ENCODE measurements at places on chromosomes 12 and 14.

DNA sequence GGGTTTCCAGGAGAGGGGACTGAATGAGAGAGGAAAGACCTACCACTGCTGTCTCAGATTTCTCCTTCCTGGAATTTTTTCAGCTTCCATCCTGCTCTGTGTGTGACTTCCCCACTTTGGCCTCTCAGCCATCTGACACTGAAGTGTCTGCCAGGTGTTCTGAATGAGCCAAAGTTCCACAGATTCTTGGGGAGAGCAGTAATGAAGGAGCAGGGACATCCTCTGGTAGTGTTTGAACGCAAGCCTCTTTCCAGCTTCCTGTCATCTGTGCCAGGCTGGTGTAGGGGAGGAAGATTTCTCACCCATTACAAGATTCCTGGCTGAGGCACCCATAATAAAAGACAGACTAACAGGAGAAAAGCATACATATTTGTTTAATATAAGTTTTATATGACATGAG, 141.7 kb upstream of the NRXN3 start:
- no peak for DNase-seq

GRCh38 chr12:25887367-25887766, 71.1 kb upstream of the RASSF8 start:
- no peak for DNase-seq

DNA sequence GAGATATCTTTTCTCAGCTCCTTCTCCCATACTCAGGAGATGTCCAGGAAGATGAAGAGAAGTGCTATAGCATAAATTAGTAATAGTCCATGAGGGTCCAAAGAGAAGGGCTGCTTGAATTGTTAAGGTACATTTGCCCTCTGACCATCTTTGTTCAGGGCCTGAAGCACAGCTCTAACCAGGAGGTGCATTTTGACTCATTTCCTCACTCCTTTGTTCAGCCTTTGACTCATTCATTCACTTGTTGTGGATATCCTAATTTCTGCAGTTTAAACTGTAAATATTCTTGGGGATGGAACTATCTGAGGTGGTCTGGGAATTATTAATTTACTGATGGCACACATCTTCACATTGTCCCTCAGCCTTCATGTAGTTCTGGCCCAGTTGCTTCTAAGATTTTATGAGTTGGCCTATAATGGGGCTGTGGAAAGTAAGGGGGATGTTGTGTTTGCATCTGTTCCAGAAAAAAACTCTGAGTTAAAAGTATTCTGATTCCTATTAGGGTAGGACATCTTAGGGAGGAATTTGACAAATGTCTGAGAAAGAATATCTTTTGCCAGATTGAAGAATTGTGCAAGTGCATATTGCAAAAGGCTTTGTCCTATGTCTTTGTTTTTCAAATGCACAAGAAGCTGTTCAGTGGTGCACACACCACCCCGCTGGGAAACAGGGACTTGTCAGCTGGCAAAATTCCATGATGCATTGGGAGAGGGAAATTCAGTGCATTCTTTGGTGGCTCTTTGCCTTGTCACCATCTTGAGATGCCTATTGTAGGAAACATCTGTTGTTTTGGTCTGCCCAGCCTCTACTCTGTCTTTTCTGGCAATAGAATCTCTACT, 22.1 kb downstream of the SMOC1 start:
- no peak for DNase-seq

- no peak for DNase-seq
These were observed 41.7 kb downstream of the NEDD1 start for GRCh38 chr12:96948782-96949181.

DNA sequence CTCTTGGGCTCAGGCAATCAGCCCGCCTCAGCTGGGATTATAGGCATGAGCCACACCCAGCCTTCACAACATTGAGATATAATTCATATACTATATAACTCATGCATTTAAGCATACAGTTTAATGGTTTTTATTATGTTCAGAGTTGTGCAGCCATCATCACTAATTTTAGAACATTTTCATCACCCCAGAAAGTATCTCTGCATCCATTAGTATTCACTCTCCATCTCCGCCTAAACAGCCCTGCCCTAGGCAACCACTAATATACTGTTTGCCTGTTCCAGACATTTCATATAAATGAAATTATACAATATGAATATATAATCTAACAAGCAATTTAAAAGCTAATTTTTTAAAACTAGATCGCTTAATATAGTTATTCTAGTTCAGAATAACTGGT, 34.7 kb downstream of the TBK1 start:
- DNase-seq = no peak

DNA sequence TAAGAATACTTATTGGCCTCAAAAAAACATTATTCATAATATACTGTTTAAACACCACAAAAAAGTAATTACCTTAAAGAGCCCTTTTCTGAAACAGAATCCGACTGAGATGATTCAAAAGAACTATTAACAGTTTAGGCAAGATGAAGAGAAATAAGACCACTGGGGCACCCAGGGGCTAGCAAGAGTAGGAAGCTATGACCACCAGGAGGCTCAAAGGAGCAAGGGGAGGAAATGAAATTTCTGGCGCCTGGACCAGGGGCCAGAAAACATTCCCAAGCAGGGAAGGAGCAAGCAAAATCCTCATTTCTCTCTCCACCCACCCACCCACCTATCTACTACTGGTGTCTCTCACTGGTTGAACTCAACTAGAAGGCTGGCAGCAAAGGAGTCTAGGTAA, 6.3 kb upstream of the DCAF4 start:
- no peak for DNase-seq

DNA sequence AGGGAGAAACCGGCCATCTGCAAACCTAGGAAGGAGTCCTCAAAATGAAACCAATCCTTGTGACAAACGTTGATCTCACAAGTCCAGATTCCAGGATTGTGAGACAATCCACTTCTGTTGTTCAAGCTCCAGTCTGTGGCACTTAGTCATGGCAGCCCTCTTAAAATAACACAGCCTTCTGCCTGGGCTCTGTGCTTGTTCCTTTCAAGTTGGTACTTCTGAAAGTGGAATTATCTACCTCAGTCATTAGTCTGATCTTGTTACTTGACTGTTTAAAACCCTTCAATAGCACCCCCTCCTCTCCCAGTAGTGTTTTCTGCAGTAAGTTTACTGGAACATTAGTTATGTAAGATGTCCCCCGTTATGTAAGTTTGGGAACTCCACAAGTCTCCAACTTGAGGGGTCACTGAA, 111.0 kb upstream of the HIF1A start:
- DNase-seq = no peak

DNA sequence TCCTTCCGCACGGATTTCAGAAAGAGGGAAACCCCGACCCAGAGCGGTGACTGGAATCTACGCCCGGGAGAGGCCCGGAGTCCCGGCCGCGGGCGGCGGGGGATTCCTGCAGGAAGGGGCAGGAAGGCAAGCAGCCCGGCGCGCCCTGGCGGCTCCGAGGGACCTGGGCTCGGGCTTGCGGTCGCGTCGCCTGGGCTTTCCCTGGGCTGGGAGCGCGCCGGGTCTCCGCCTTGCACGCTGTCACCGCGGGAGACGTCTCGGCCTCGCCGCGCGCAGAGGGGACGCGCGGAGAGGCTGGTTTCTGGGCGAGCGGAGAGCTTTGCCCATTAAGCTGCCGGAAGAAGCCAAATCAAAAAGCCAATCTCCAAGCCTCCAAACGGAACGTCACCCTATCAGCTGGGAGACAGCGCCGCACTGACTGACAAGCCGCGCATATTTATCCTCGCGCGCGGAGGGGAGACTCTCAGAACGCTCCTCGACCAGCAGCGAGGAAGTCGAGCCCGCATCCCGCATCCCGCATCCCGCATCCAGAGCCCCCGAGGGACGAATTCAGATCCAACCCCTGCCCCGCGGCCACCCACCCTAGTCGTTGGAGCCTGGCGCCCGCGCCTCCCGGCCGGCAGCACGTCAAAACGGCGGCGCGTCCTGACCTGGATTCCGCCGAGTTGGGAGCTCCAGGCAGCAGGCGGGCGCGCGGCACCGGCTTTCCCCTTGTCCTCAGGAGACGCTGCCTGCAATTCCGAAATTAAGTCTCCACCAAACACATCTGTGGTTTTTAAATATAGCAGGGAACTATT, at the start of gene SLC8A3:
Gene SLC8A3 (minus strand): TSS at position 293 of the 797 bp plus-strand sequence. CDS start 20,529 bp downstream, outside the sequence.
- DNase-seq = peak; percentile 47

DNA sequence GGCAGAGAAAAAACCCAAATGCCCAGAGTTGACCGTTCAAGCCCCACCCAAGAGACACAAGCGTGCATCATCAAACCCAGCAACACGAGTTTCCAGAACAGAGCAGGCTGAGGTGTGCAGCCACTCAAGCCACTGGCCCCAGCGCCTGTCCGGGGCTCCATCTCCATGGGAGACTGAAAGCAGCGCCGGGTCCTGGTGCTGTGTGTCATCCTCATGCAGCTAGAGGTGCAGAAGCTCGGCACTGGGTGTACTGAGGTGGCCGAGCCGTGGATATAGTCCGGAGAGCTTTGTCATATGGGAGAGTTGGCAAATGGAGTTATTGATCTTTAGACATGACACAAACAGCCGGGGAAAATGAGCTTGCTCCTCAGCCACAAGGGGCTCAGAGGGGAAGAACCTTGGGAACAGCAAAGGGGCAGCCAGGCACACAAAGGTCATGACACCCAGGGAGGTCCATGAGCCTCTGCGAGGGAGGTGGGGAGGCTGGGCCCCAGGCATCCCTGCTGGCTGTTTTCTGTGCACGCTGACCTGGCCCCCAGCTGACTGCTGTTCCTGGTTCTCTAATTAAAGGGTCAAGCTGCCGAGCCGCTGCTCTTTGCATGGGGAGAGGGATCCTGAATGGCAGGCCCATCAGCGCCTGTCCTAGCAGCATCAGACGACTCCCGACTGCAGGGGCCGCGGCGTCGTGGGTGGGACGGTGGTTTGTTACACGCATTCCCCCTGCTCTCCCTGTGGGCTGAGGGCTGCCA, 145.4 kb upstream of the SFSWAP start:
- DNase-seq = no peak

GRCh38 chr12:113064395-113065125, 8.0 kb downstream of the DTX1 start:
- DNase-seq = no peak

DNA sequence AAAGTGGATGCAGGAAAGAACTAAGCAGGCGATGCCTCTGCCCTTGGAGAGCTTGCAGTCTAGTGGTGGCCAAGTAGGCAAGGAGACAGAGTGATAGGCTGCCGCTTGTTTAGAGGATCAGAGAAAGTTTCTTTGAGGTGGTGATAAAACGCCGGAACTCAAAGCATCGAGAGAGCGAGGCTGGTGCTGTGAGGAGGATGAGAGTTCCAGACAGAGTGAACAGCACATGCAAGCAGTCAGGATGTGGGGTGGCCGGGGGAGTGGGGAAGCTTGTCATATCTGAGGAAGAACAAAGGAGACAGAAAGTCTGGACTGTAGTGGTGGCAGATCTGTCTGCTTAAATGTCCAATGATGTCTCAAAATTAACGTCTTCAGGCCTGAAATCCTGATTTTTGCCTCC, 319.7 kb downstream of the SNAPC1 start:
- DNase-seq = no peak

DNA sequence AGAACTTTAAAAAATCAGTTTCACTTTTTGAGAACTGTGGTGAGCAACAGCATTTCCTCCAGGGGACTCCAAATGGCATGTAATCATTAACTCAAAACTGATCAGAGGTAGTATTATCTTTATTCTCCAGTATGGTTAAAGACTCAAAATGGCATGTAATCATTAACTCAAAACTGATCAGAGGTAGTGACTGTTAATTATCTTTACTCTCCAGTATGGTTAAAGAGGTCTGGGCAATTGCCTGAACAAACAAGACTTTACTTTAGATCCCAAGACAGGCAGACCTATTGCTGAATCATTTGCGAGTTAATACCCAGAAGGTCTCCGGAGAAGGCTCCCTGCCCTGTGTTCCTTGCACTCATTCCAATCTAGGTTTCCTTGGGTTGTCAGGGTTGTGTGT, 6.6 kb upstream of the ACADS start:
- DNase-seq = no peak

- DNase-seq = no peak
These were observed 194.4 kb upstream of the BCL2L14 start for GRCh38 chr12:11876307-11876706.

DNA sequence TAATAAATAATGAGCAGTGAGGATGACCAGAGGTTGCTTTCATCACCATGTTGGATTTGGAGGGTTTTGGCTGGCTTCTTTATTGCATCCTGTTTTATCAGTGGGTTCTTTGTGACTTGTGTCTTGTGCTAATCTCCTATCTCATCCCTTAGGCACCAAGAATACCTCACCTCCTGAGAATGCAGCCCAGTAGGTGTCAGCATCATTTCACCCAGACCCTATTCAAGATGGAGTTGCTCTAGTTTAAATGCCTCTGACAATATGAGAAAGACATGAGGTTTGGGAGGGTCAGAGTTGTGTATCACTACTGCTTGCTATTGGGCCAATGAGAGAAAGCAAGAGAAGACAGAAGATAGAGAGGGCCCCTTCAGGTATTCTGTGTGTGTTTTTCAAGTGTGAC, 592.2 kb downstream of the ETNK1 start:
- DNase-seq = no peak

GRCh38 chr14:96204151-96205058, at the start of gene BDKRB2:
Gene BDKRB2 (plus strand): TSS chr14:96204839. CDS start chr14:96237108, 32,269 bp downstream.
- DNase-seq = no peak

DNA sequence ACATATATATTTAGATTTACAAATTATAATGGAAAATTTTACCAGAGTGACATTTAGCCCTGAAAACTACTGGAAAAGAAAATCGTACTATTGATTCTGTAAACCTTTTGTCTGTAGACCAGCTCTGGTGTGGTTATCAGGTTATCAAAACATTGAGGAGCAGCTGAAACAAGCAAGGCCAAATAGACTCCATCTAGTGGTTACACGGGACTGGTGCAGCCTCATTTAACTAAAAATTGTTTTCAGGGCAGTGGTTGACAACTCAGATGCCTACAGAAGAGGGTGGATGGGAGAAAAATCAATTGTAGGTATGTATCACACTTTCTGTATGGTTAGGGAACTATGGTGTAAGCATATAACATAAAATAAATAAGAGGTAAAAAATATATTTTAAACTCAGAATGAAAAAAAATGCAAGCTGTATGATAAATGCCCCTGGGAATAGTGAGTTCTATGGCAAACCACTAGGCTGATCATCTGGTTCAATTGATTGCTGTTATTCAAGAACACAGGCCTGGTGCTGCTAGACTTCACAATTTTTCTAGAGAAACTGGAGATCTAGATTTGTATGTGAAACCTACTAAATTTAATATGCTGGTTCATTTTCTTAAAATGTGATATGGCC, 51.2 kb downstream of the ACSS3 start:
- peak; percentile 5 for DNase-seq

- DNase-seq = no peak
These were observed 62.3 kb downstream of the ETV6 start for GRCh38 chr12:11711651-11712327.

DNA sequence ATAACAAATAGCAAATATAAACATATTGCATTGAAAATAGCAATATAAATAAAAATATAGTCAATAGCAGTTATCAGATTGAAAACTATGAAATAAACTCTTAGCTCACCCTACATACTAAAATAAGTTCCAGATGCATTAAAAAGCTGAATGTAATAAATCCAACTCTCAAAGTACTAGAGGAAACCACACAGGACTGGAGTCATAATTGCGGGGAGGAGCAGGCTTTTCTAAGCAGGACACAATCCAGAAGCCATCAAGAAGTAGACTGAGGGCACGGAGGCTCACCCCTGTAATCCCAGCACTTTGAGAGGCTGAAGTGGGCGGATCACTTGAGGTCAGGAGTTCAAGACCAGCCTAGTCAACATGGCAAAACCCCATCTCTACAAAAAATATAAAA, 22.2 kb downstream of the GSC start:
- no peak for DNase-seq

- no peak for DNase-seq
These were observed 2.0 kb upstream of the PPP1CC start for GRCh38 chr12:110744601-110745264.
